ENCODE measurements at places on chromosomes 12 and 14.

DNA sequence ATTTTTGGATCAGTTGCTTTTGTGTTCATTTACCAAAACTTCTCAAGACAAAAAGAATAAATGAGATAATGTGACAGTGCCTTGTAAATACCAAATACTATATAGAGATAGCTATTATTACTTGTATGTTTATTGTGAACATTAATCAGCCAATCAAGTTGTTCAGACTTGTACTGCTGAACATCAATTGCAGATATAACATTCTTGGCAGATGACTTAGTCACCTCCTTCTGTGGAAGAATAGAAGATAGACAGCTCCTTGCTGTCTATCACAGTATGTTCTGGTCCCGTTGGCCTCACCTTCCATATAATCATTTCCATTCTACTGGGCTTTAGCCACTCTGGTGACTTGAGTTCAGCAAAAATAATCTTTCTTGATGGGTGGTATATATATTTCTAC, 30.1 kb downstream of the PSEN1 start:
- DNase-seq = no peak

DNA sequence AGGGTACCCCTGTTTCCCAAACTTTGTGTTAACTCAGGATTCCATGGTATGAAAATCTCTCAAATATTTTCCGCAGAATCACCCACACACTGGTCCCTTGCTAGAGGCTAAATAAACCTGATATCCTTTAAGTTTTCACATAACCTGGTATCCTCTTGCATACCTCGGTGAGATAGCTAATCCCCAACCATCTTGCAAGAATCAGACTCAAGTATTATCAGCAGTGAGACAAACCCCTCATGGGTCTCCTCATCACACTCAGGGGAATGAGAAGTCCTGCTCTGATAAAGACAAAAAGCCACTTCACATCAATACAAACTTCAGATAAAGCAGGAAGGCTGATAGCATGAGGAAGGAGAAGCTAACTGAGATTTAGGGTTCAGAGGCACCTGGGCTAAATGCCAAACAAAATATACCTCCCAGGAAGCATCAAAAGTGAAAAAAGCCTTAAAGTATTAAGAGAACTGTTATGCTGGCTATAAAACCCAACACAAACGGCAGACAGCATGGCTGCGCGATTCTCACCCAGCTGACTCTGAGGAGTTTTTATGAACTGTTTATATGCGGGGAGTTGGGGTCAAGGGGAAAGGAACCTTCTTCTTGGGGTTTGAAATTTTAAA, 96.5 kb downstream of the FOXN3 start:
- no peak for DNase-seq

DNA sequence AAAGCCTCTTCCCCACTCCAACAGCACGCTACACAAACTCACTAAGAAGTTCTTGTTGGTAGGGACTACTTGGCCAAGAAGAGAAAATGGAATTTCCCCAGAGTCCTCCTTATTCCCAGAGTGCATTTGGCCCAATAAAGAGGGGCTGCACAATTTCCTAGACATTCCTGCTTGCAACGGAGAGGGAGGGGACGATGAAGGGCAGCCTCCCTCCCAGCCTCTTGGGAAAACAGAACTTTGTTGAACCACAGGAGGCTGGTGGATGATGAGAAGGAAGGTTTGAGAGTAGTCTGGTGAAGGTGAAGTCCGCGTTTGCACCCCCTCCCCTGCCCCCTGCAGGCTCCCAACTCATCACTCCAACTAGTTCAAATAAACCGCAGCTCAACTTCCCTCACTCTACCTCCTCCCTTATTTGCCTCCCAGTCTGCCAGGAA, 19.1 kb upstream of the TBX3 start:
- DNase-seq = no peak

- no peak for DNase-seq
Measured at GRCh38 chr14:34450958-34451357, 11.1 kb downstream of the SPTSSA start.

- no peak for DNase-seq
Measured at GRCh38 chr12:132003846-132004245, 54.1 kb downstream of the EP400 start.

- no peak for DNase-seq
Measured at GRCh38 chr12:8905546-8905945, 8.8 kb upstream of the PHC1 start.

GRCh38 chr14:96583569-96584041, 81.4 kb downstream of the PAPOLA start:
- no peak for DNase-seq

DNA sequence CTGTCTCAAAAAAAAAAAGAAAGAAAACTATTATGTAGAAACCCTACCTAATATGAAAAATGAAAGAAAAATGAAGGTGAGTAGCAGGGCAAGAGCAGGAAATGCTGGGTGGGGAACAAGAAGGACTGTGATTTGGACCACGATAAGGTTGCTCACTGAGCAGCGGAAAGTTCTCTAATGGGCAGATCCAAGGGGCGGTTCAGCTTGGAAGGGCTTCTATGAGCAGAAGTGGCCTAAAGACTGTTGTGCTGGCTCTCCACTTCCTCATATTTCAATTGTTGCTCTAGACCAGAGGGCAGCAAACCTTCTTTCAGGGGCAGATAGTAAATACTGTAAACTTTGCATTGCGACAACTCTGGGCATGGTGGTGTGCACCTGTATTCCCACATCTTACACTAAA, 16.3 kb upstream of the NFYB start:
- no peak for DNase-seq

DNA sequence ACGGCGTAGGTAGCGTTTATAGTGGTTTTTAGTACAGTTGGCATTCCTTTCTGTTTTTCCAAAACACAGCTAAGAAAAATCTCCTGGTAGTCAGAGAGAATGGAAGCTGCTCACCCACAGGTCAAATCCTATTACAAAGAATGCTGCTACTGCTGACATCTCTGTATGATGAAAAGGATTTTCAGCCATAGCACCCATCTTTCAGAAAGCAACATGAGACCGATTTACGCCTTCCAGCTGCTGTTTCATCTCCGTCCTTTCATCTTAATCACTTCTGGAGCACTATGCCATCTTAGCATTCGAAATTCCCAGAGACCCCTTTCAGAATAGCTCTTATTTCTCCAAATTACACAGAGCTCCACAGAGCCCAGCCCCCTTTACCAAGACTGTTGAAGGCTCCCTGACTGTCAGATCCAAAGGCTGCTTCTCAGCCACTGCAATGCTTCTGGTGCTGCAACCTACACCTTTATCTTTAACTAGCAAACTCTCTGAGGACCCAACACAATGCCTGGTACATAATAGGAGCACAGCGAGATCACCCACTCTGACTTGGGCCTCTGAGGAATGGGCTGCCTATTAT, 211.8 kb downstream of the NEDD1 start:
- no peak for DNase-seq
